ENCODE measurements at places on chromosomes 3 and 15.

DNA sequence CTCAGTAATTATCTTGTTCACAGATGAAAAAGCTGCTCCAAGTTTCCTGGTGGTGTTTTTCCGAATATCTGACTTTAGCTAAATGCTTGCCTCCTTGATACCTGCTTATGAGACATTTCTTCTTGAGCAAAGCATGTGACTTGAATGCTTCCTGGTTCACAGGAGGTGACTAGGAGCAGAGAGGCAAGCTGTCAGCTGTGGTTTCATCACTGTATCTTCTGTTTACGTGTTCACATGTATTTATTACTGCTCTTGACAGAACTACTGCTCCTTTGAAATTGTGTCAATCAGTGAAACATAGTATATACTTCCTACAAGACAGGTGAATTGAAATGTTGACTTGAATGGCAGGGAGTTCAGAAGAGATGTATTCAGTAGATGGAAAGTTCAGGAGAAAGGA, 8.9 kb upstream of the SPPL2A start:
- peak; percentile 16 for DNase-seq

GRCh38 chr15:68843425-68844311, 23.0 kb upstream of the ANP32A start:
- peak; percentile 15 for DNase-seq

GRCh38 chr3:189927975-189928895, 192.5 kb downstream of the P3H2 start:
- no peak for DNase-seq

- DNase-seq = no peak
These were observed 266.8 kb downstream of the TLE3 start for GRCh38 chr15:69830876-69831275.

GRCh38 chr3:129417326-129417725, 11.1 kb downstream of the EFCAB12 start:
- DNase-seq = no peak

DNA sequence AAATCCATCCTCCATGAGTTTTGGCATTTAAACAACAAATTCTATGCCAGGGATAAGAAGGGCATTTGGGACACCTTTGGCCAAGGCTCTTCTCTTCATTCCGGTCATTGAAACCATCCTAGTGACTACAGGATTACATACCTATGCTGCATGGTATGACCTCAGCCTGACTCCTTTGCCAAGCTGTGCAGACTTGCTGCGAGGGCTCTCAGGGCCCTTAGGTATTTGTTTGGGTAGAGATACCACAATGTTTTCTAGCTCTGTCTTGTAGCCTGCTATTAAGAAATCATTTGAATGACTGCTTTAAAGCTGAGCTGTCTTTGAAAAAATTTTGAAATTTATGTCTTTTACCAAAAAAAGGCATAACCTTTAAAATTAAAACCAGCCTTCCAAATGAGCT, 749.8 kb upstream of the SGO1 start:
- DNase-seq = no peak

DNA sequence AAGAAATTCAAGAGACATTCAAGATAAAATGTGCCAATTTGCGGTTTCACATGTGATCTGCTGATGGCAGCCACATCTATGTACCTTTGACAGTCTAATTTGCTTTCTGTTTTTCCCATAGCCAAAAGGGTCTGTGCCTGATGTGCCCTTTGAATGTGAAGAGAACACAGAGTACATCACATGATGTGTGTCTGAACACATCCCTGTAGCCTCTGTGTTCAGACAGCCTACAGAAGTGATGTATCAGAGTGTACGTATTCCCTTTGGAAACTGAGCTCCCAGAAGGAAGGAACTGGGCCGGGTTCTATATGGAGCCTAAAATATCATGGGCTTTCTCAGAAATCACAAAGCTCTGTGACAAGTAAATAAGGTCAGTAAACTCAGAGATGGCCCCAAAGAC, 52.4 kb downstream of the BOC start:
- no peak for DNase-seq

DNA sequence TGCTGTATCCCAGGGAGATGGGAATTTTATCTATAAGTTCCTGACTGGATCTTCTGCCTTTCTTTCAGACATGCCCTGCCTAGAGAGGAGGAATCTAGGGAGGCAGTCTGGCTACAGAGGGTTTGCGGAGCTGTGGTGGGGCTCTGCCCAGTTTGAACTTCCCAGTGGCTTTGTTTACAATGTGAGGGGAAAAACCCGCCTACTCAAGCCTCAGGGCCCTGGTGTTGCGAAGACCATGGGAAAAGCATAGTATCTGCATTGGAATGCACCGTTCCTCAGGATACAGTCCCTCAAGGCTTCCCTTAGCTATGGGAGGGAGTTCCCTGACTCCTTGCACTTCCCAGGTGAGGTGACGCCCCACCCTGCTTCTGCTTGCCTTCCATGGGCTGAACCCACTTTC, 168.7 kb downstream of the TMEM108 start:
- DNase-seq = no peak

DNA sequence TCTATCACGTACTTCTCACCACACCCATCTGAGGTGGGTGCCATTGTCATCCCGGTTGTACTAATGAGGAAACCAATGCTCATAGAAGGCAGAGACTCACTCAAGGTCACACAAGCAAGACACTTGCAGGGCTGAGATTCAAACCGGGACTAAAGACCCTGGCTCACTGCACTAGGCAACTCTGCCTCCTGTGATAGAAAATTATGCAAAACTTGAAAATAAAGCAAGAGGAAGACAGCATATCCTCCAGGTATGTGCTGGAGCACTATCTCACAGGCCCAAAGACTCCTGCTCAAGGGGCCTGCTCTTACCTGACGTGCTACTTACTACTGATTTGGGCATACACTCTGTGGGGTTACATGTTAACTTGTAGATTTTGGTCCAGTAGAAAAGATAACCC, 25.6 kb downstream of the ANXA2 start:
- no peak for DNase-seq

- DNase-seq = no peak
These were observed 12.5 kb downstream of the RASA2 start for GRCh38 chr3:141499284-141499683.

DNA sequence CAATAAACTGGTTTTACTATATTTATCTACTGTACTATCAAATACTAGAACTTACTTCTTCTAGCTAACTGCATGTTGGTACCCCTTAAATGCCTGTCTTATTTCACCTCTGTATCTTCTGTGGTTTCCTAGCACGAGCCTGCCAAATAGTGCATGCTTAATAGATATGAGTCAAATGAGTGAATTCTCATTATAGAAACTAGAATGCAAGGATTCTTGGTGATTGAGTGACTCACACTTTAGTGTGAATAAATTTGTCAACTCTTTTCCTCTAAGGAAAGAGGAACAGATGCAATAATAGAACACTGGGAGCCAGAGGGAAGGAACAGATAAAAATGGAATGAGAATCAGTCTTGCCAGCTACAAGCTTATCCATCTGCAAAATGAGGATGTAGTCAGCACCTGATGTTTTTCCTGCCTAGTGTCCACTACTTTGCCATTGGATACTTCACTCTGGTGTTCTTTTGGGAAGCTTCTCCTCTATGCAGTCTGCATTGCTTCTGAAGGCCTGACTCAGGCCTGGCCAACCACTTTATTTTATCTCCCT, 189.1 kb upstream of the CADPS start:
- DNase-seq = no peak

DNA sequence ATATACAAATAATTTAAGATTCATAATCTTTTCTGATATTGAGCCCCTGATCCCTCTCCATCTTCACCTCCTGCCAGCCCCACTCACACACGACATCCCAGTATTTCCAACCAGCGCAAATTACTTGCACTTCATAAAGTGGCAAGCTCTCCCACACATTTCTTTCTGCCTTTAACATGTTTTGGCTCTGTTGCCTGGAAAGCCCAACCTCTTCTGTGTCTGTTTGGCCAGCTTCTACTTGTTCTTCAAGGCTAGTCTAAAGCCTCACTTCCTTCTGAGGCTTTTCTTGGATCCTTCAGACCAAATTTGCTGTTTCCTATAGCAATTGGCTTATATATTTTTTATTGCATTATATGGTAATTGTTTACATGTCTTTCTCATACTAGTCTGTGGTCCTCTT, 5.1 kb upstream of the TM6SF1 start:
- no peak for DNase-seq

Measured in CD4-positive, alpha-beta T cell treated with Interleukin-17A for 1 hour (primary cell).